ENCODE measurements at places on chromosomes 1 and 21. TPM values are rescaled to one million over a fixed set of nuclear protein-coding genes. Genes with fewer than 3 reads are reported as not detected.
A peak's percentile ranks its signal among the peaks of the same experiment; 100 is the strongest.

TCHH gene
- total RNA-seq = 0.50 TPM

SEC16B gene
- total RNA-seq = 2.1 TPM

ADAMTS1 gene
- total RNA-seq = 164 TPM

DNA sequence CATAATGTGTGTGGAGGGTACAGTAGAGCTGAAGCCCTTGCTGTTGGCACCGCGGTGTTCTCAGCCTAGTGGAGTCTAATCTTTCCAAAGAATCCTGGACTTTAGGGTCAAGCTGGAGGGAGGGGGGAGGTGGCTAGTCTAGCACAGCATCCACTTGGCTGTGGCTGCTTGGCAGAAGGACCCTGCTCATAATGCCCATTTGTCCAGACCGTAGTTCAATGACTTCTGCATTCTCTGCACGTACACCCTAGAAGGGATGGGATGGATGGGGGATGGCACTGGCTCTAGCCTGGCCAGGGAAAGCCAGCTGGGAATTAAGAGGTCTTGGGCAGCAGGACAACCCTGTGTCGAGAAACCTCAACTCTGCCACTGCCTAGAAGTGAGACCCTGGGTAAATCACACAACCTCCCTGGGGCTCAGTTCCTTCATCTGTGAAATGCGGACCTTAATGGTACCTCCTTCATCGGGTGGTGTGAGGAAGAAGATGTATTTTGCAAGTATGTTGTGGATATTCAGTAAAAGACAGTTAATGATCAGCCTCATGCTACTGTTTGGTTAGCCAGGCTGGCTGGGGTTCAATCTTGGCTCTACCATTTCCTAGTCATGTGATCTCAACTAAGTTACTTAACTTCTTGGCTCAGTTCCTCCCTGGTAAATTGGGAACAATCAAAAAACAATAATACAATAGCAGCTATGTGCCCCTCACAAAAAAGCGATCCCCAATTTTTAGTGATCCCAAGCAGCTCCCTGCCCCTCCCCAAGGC, 27.2 kb upstream of the CLIC4 start:
- no peak overlapping the region for H3K4me3 ChIP-seq
- no peak for DNase-seq
- no peaks in the 10 kb centered on the region for H3K36me3 ChIP-seq
- H3K27me3 ChIP-seq = no peaks in the 10 kb centered on the region
- H3K27ac ChIP-seq = peak overlapping the region; percentile 40
- peaks cover 26% of the 10 kb centered on the region for H3K4me1 ChIP-seq

DNA sequence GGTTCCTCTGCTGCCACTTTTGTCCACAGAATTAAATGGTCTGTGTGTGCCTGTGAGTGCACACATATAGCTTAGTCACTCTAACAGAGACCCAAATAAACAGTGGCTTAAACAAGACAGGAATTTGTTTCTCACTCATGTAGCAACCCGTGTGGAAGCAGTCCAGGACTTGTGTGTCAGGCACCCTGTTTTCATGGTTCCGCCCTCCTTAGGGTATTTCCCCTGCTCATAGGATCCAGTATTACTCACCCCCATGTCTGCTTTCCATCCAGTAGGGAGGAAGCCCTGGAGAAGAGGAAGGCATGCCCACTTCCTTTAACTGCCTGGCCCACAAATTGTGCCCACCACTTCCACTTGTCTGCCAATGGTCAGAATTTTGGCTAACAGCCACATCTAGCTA, 41.3 kb upstream of the TACSTD2 start:
- peaks cover 13% of the 10 kb centered on the region for H3K4me1 ChIP-seq
- no peaks in the 10 kb centered on the region for H3K36me3 ChIP-seq
- no peak for DNase-seq
- H3K4me3 ChIP-seq = no peak overlapping the region
- peak overlapping the region; percentile 42 for H3K27ac ChIP-seq
- H3K27me3 ChIP-seq = no peaks in the 10 kb centered on the region

DNA sequence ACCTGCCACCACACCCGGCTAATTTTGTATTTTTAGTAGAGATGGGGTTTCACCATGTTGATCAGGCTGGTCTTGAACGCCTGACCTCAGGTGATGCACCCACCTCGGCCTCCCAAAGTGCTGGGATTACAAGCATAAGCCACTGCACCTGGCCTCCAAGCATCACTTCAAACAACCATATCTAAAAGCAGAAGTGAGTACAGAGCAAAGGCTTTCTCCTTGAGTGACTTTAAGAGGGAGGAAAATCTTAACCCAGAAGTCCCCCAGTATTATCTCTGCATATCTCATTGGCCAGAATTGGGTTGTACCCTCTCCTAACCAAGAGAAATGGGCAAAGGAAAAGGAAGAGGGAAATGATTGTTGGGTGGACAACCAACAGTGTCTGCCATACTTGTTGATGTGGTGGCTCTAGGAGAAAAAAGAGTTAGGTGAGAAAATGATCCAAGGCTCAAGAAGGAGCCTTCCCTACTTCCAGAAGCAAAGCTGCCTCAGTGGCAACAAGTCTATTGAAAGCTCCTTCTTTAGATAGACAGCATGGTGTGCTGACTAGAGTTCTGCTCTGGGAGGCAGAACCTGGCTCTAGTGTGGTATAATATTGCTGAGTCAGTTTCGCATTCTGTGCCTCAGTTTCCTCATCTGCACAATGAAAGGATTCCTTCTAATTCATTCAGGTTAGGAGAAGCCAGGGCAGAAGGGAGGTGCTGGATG, 16.8 kb upstream of the FOXE3 start:
- no peak overlapping the region for H3K27ac ChIP-seq
- no peaks in the 10 kb centered on the region for H3K4me1 ChIP-seq
- H3K27me3 ChIP-seq = no peaks in the 10 kb centered on the region
- DNase-seq = no peak
- no peak overlapping the region for H3K4me3 ChIP-seq

DNA sequence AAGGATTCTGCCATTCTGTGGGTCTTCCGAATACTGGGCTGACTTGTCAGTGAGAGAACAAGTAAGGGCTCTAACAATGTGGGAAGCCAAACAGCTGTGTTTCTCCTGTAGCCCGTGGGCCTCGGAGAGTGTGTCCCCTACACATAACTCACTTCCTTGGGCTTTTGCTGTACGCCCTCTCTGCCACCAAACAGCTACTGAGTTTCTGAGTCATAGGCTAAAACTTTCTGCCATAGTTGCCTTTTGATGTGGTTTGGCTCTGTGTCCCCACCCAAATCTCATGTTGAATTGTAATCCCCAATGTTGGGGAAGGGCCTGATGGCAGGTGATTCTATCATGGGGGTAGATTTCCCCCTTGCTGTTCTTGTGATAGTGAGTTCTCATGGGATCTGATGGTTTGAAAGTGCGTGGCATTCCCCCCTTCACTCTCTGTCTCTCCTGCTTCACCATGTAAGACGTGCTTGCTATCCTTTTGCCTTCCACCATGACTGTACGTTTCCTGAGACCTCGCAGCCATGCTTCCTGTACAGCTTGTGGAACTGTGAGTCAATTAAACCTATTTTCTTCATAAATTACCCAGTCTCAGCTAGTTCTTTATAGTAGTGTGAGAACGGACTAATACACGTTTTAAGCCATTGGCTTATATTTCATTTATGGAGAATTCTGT, 194.8 kb upstream of the HMCN1 start:
- H3K4me1 ChIP-seq = no peaks in the 10 kb centered on the region
- H3K4me3 ChIP-seq = no peak overlapping the region
- H3K36me3 ChIP-seq = no peaks in the 10 kb centered on the region
- no peaks in the 10 kb centered on the region for H3K27me3 ChIP-seq
